ENCODE measurements at places on chromosomes 2 and 18.

DNA sequence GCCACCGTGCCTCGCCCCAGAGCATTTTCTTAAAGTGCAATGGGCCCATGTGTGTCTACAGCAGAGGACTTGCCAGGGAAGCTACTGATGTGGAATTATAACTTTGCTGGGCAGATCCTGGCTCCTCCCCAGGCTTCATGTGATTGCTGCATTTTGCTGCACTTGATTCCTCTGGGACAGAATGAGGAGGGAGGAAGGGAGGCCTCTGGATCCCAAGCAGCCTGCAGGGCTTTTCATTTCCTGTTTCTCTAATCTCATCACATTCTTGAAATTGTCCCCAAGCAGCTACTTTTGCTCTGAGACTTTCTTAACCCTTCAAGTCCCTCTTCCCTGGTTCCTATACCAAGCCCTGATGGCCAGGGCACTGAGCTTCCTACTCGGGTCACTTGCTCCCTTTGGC is 134.4 kb upstream of the SEC11C start:
- DNase-seq, result no peak

DNA sequence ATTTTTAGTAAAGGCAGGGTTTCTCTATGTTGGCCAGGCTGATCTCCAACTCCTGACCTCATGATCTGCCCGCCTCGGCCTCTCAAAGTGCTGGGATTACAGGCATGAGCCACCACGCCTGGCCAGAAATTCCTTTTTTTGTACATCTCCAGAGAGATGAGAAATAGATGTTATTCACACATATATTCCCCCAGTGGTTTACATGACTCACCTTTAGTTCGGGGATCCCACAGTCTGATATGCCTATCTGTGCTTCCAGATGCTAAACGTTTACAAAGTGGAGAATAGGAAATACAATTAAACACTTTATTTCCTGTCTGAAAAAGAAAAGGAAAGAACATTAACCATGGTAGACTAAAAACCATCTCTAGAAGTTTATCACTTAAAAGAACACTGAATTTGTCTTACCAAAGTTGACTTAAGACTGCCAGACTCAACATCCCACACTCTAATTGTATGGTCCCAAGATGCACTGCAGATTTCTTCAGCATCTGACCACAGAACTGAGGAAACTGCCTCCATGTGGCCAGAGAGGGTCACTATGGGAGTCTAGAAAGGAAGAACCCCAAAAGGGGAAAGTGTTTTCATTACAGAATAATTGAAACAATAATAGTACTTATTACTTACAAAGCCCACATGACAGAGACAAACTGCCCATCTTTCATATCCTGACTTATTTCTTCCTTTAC is 12.6 kb upstream of the ICA1L start:
- DNase-seq, result no peak

GRCh38 chr2:219017201-219017931 is 23.9 kb downstream of the CFAP65 start:
- peak; percentile 48 for DNase-seq

GRCh38 chr2:14401873-14402272 is 230.6 kb upstream of the LRATD1 start:
- DNase-seq, result no peak

- DNase-seq, result no peak
These were observed at the start of gene NOTO for GRCh38 chr2:73202156-73203054. Gene NOTO, plus strand, starts transcription at chr2:73202574. Its CDS starts 93 bp downstream, at chr2:73202667.

DNA sequence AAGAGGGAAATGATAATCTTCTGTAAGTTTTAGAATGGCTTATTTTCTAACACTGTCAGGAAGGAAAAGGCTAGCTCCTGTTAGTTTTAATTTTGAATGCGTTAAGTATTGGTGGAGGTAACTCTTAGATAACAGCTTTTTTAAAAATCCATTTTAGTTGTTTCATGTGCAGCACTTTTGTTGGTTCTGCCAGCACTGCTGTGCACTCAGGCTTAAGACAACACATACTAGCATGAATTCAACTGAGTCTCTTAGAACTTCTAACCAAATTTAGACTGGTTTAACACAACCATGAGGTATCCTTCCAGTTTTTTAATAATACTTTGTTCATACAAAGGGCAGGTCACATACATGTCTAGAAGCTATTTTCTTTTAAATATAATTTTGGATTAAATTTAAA is 42.4 kb downstream of the ACVR1 start:
- no peak for DNase-seq

DNA sequence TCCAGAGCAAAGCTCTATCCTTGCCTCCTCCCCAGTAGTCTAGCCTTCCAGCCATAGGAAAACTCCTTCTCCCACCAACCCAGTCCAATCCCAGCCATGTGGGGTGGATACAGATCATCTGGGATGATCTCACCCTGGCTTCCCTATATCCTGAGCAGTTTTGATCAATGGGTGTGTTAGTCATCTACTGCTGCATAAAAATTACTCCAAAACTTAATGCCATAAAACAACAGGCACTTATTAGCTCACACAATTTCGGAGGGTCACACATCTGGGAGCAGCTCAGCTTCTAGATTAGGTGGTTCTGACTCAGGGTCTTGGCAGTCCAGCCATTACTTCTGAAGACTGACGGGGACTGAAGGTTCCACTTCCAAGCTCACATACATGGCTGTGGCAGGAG is 190.4 kb downstream of the SPP2 start:
- DNase-seq, result no peak

DNA sequence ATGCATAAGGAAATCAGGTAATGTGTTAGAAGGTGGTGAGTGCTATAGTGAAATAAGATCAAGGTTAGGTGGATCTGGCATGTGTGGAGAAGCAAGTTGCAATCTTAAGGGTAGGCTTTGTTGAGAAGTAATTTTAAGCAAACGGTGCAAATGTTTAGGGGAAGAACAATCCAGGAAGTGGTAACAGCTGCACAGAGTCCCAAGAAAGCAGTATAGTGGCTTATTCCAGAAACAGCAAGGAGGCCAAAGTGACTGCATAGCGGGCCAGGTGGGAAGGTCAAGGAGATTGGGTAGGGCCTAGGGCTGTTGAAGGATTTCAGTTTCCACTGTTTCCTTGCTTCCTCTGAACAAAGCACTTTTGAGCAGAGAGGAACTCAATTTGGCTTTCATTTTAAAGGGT is 30.0 kb upstream of the RAB1A start:
- no peak for DNase-seq

GRCh38 chr2:235396071-235396846 is 97.6 kb upstream of the AGAP1 start:
- DNase-seq, result peak; percentile 18

DNA sequence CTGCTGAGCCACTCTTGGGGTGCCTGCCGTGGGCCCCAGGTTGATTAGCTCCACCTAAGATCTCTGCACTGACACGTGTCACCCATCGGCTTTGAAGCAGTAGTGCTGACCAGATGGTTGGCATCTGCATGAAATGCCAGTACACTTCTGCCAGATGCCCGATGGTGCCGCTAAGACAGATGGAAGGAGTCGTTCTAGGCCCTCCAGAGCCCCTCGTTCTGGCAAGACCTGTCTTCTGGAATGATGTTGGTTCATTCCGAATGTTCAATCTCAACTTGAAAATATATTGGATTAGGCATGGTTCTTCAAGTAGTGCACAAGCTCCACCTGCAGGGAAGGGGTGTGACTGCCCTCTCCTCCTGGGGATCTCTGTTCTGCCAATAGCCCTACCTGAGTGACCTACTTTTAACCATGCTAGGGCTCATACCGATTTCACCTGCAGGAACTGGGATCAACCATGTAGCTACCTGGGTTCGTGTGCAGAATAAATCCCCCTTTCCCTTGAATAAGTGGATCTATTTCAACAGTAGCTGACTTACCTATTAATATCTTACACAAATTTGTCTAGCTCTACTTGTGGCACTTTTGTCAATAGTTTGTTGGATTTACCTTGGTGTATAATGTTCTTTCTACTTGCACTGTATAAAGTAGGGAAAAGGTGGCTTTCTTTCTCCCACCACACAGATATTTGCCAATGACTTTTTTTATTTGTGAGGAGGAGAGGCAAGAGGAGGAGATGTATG is 342.6 kb downstream of the CTNNA2 start:
- DNase-seq, result peak; percentile 54

- no peak for DNase-seq
These were observed 7.3 kb upstream of the ATP6V1B1 start for GRCh38 chr2:70928366-70928765.

GRCh38 chr2:210965472-210965871 is 409.1 kb downstream of the CPS1 start:
- no peak for DNase-seq

GRCh38 chr2:64629875-64630274 is 23.8 kb downstream of the SERTAD2 start:
- no peak for DNase-seq

All from head of caudate nucleus (tissue), 42 donors.